ENCODE measurements at places on chromosomes 1 and 21.

GRCh38 chr21:39012326-39013230 lies 170.7 kb downstream of the PSMG1 start:
- no peak for DNase-seq

DNA sequence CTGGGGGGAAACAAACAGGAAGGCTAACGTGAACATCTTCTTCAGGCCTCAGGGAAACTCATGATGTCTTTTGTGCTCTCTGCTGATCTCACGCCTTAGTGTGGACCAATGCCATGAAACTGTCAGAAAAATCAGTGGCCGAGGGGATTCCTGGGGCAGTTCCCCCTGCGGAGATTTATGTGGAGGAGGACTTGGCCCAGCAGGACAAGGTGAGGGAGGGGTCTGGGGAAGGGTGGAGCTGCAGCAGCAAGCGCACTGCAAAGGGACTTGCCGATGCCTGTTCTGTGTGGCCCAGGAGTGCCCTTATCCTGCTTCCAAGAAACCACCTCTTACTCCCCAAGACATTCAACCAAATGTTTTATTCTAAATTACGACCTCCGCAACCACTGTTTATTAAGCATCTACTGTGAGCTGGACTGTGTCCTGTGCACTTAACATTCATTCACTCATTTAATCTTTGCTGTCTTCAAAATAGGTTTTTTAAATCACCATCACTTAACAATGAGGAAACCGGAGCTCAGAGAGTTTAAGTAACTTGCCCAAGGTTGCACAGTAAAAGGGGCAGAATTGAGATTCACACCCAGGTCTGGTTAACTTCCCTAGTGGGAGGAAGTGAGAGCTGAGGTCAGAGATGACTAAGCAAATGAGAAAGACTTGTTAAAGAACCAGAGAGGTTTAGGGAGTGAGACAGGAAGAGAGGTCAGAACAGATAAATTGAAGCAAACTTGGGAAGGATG lies 49.7 kb downstream of the FHAD1 start:
- peak; percentile 10 for DNase-seq

DNA sequence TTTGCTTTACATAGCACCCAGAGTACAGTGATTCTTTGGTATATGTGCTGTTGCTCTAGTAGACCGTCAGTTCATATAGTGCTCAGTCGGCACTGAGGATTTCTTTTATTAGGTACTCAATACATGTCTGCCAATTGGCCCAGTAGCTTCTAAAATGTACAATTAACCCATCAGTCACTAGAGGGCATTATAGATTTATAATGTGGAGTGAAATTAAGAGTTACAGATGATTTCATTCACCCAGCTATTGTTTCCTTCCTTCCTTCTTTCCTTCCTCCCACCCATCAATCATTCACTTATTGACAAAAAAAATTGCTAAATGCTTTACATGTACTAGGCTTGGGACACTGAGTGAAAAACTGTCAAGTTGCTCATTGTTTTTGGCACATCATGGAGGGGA lies 263.6 kb upstream of the USP24 start:
- DNase-seq: no peak

GRCh38 chr21:15000081-15000480 lies 64.7 kb downstream of the NRIP1 start:
- no peak for DNase-seq
